HuH-7.5 (cell line): ENCODE measurements at places on chromosomes 3 and 15.

DNA sequence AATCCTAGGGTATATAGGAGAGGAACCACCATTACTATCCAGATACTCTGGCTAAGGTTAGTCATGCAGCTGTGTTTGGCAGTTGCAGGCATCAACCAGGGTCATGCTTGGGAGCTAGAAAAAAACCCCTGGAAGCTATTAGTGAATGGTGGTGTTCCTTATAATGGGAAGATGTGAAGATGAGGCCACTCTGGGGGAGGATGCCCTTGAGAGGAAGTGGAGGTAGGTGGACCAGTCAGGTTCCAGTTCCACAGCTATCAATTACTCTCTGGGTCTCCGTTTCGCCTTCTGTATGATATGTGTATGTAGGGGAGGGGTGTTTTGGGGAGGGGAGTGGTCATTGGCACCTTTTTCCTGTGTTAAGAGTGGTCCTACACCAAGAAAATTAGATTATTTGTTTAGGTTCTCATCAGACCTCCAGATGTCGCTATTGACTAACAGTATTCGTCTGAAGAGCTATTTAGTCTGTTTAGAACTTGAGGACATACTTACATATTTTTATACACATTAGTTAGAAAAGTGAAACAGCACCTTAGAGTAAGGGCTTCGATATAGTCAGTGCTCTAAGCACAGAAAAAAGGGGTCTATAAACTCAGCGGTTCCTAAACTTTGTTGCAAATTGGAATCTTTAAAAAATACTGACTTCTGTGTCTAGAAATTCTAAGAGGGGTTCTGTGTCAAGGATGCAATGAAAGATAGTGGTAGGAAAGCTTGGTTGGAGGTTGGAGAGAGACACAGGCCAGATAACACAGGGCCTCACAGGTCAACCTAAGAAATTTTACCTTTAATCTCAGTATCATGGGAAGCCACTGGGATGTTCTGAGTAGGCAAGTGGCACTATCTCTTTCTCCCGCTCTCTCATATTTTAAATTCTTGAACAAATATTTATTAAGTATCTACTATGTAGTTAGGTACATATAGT lies 9.1 kb upstream of the HPS3 start:
- DNase-seq, result peak; percentile 43

DNA sequence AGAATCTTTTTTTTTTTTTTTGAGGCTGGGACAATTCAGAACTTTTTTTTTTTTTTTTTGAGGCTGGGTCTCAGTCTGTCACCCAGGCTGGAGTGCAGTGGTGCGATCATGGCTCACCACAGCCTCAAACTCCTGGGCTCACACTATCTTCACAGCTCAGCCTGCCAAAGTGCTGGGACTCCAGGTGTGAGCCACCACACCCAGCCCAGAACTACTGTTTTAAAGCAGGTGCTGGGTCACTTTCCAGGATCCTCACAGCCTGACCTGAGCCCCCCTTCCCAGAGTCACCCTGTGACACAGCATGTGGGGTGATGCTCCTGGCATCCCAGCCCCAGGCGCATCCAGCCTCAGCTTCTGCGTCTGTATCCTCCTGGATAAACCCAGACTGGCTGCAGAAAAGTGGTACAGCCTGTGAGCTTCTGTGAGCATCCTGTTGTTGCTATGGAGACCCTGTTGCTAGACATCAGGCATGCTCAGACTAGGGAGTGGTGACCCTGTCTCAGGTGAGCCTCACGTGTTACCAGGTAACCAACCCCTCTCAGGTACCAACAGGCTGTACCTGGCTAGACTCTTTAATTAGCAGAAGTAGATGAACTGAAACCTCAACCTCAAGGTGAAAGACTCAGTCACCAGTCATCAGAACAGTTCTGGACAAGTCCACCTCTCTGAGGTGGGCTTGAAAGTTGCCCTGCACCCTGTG lies 15.0 kb downstream of the KLF13 start:
- no peak for DNase-seq

DNA sequence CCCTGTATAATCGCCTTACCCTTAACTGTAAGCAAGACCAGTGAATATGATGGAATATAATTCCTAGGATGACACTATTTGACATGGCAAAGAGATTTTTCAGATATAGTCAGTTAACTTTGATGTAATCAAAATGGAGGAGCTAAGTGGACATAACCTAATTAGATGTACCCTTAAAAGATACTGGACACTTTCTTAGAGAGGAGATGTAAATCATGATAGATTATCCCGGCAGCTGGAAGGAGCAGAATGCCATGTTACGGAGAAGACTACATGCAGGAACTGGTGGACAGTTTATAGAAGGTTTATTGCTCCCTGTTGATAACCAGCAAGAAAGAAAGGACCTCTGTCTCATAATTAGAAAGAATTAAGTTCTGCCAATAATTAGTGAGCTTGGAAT lies 1142.9 kb downstream of the SI start:
- DNase-seq, result no peak

- DNase-seq, result no peak
Observed at GRCh38 chr3:123042413-123042812, 14.8 kb upstream of the SEMA5B start.

GRCh38 chr3:136698361-136698760 lies 53.8 kb downstream of the STAG1 start:
- DNase-seq, result no peak

DNA sequence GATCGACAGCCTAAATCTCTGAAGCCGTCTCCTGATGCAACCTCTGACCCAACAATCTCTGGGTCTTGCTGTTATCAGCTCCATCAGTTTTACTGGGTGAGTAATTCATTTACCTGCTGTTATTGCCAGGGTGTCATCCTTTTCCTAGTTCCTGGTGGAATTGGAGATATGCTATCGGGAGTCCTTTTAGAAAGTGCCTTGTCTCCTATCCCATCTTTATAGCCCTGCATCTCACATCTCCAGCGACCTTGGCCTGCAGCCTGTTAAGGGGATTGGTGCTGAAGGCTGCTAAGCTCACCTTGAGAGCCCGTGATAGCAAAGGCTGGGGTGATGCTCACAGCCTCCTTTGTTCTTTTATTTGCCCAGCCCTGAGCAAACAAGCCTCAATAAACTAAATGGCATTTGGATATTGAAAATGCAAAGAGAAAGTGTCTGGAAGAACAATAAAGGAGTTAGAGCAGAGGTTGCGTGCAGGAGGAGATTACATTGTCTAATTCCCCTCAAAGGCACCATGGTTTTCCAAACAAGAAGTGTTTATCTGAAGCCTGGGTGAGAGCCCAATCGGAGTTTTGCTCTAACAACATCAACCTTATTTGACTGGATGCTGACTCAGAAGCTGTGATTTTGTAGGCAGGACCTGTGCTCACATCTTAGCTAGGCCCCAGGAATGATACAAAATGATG lies 101.8 kb downstream of the RPLP1 start:
- no peak for DNase-seq

GRCh38 chr3:115151921-115152320 lies 4.8 kb upstream of the ZBTB20 start:
- no peak for DNase-seq

DNA sequence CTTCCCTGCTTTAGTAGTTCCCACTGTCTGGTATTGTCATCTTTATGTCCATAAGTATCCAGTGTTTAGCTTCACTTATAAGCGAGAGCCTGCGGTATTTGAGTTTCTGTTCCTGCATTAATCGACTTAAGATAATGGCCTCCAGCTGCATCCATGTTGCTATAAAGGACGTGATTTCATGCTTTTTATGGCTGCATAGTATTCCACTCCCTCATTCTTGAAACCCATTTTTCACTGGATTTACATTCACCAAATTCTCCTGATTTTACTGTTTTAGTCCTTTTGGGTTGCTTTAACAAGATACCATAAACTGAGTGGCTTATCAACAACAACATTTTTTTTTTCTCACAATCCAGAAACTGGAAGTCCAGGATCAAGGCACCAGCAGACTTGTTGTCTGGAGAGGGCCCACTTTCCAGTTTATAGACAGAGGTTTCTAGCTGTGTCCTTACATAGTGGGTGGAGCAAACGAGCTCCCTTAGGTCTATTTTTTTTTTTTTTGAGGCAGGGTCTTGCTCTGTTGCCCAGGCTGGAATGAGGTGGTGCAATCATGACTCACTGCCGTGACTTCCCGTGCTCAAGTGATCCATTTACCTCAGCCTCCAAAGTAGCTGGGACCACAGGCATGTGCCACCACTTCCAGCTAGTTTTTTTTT lies 6.1 kb upstream of the TICRR start:
- DNase-seq, result no peak

DNA sequence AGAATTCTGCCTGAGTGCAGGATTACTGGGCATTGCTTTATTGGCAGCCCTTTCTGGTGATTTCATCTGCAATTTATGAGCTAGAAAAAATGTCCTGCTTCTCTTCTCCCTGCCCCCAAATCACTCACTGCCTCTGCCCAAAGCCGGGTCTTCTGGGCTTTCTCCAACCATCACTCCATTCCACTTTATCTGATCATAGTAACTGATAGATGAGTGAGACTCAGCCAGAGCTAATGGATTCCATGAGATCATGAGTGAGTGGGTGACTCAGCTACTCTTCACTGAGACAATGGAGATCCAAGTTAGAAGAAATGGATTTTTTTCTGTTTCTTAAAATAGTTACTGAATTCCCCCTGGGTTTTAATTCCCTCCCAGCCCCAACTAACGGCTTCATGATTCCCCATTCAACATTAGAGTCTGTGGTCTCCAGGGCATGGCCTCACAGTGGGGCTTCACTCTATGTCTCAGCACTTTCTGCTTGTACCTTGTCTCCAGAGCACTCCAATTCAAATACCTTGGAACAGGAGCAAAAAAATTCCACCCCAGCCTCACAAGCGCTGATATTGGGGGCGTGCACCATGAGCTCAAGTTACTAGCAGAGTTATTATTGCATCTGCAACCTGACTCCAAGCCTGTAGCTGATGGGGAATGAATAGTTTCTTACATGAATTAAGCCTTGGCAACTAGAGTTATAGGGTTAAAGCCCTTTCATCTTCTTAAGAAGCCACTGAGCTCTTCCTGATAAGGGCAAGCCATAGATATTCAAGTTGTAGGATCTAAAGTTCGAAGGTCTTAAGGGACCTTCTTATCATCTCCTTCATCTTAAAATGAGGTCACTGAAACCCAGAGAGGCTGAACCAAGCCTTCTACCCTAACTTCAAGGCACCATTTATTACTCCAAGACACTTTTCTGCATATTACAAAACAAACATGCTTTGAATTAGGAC lies 85.9 kb downstream of the AGBL1 start:
- DNase-seq, result no peak

- no peak for DNase-seq
Observed at GRCh38 chr15:39310633-39311032, 270.2 kb upstream of the THBS1 start.

DNA sequence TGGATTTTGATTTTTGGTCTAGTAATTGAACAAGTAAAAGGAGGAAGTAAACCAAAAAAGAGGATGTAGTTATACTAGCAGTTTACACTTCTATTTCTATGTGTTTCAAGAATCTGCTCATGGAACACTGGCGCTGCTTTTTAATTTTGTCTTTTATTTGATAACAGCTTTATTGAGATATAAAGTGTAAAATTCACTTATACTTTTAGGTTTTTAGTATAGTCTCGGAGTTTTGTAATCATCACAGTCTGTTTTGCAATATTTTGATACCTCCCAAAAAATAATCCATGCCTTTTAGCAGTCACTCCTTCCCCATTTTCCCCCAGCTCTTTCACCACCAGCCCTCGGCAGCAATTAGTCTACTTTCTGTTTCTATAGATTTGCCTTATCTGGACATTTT lies 18.0 kb downstream of the UBE2E2 start:
- no peak for DNase-seq

- peak; percentile 12 for DNase-seq
Observed at GRCh38 chr15:89662893-89663626, 7.8 kb upstream of the KIF7 start.

DNA sequence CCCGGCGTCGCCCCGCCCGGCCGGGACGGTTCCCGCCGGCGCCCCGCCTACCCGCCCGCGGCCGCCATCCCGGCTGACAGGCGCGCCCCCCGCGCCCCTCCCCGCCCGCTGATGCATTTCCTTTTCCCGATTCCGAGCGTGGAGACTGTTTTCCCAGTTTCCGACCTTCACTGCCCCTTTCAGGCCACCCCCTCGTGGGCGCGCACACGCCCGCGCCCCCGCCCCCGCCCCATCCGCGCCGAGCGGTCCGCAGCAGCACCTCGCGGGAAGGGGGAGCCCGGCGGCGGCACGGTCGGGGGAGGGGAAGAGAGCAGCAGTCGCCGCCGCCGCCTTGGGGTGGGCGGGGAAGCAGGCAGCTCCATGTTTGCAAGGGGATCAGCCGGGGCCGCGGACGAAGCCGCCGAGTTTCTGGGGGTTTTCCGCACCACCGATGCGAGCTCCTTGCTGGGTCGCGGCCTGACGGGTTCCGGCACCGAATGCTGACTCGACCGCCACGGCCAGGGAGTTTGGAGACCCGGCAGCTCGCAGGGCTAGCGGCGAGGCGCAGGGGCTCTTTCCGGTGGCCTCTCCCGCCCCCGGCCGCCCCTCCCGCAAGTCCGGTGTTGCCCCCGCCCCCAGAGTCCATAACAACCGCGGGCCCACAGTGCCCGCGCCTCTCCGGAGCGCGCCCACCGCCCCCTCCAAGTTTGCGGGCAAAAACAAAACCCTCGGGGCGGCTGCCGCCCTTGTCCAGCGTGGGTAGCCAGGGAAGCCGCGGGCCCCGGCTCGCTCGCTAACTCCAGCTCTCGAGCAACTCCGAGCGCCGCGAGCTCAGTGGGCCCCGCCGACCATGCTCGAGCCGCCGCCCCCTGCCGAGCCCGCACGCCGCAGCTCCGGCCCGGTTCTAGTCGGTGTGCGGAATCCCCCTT lies 3.2 kb upstream of the SIN3A start:
- DNase-seq, result peak; percentile 48

DNA sequence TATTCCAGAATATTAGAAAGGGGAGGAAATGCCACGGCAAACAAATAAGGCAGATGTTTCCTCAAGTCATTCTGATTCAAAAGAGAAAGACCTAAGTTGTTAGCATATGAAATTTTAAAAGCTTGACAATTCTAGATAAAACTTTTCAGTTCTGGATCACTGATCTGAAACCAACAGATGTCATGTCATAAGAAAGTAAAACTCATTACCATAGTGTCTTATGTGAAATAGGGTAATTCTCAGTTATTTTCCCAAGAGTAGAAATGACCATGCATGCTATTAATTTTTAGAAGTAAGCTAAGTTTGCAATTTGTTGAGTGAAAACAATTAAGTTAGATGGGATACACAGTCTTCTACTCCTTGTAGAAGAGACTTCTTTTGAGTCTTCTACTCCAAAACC lies 630.3 kb downstream of the NAALADL2 start:
- DNase-seq, result no peak

DNA sequence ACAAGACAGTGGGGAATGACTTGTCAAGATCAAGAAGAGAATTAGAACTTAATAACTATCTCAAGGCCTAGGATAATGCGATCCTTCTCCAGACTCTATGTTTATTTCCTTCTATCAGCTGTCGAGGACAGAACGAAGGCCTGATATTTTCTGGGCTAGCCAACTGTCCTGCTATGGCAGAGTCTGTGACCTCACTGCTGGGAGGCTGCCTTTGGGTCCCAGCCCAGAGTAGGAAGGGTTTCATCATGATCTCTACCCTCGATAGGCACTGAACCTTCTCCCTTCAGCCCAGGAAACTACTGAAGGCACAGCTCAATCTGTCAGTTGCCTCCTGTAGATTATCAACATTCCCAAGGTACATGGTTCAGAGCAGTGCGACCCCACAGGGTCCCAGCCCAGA lies 237.2 kb downstream of the ATP8B4 start:
- no peak for DNase-seq

- DNase-seq, result no peak
Observed at GRCh38 chr3:8841472-8841871, 72.1 kb upstream of the OXTR start.
